Kidney epithelial cell (primary cell): ENCODE measurements at places on chromosomes 13 and 19. TPM values are rescaled to one million over a fixed set of nuclear protein-coding genes. Genes with fewer than 3 reads are reported as not detected.

Gene ZNF226
- 11.2 and 26.8 TPM in 2 replicates for total RNA-seq

Gene C1QTNF9
- total RNA-seq, result not detected in 2 replicates

Gene JAK3
- total RNA-seq, result 8.9 and 11.0 TPM in 2 replicates

Gene YIF1B
- total RNA-seq, result 66.7 and 80.6 TPM in 2 replicates

Gene ELL
- total RNA-seq, result 12.7 and 13.1 TPM in 2 replicates

Gene APOC1
- 1.9 and 3.5 TPM in 2 replicates for total RNA-seq

Gene PSPN
- 1.5 TPM in 2 replicates for total RNA-seq

Gene CADM4
- total RNA-seq, result 21.9 and 25.9 TPM in 2 replicates

Gene MAP4K1
- 1.3 and 4.7 TPM in 2 replicates for total RNA-seq

Gene KLK2
- 0.96 TPM in 1 of 2 replicates, not detected in the other for total RNA-seq

Gene ZNF132
- 4.2 and 4.8 TPM in 2 replicates for total RNA-seq

Gene FEM1A
- 21.0 and 21.4 TPM in 2 replicates for total RNA-seq

Gene C5AR2
- total RNA-seq, result not detected in 2 replicates

Gene FLT1
- 0.75 and 0.96 TPM in 2 replicates for total RNA-seq

Gene CKM
- total RNA-seq, result not detected in 2 replicates

Gene SIGLEC8
- total RNA-seq, result not detected in 2 replicates

Gene CCDC8
- 21.8 and 22.2 TPM in 2 replicates for total RNA-seq

Gene SIGLEC12
- total RNA-seq, result 1.4 TPM in 1 of 2 replicates, not detected in the other

Gene KCNC3
- 0.46 and 0.55 TPM in 2 replicates for total RNA-seq

Gene CD22
- 0.75 and 2.9 TPM in 2 replicates for total RNA-seq
